ENCODE measurements at places on chromosomes 4 and X. TPM values are rescaled to one million over a fixed set of nuclear protein-coding genes. Genes with fewer than 3 reads are reported as not detected.

DNA sequence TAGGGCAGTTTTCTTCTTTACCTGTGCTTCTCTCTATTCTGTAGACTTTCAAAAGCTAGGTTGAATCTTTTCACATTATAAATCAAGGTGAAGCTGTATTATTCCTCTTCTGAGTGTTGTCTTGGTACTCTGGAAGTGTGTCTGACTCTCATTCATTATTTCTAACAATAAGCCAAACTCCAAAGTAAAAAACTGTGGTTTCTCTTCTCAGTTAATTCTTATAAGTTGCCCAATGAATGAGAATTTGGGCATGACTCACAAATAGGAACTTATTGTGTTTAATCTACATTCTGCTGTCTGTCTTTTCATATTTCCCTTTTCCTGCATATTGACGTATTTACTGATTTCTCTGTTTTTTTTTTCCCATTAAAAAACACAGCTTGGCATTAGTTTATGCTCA lies 714.5 kb downstream of the CCSER1 start:
- DNase-seq, result no peak

DNA sequence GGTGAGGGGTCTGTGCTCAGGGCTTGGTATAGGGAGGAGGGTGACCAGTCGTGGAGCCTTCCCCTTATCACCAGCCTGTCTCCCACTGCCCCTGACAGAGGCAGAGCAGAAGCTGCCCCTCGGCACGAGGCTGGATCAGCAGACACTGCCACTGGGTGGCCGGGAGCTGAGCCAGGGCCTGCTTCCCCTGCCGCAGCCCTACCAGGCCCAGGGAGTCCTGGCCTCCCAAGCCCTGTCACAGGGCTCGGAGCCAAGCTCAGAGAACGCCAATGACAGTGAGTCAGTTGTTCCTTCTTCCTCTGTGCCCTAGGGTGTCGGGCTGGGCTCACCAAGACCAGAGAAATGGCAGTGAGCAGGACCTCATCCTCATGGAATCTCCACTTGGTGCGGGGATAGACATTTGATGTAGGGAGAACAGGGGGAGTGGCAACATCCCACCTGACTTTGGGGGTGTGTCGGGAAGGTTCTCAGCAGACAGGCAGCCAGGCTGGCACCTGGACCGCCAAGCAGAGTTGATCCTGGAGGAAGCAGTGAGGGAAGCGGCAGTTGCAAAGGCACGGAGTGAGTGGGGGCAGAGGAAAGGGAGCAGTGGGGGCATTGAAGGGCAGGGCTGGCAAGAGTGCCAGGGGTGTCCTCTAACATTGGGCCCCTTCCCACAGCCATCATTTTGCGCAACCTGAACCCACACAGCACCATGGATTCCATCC lies 14.3 kb upstream of the UBA1 start:
- DNase-seq, result no peak

IBSP gene
- not detected for polyA plus RNA-seq

HSFX4 gene
- not detected for polyA plus RNA-seq
